ENCODE measurements at places on chromosomes 4 and X.

DNA sequence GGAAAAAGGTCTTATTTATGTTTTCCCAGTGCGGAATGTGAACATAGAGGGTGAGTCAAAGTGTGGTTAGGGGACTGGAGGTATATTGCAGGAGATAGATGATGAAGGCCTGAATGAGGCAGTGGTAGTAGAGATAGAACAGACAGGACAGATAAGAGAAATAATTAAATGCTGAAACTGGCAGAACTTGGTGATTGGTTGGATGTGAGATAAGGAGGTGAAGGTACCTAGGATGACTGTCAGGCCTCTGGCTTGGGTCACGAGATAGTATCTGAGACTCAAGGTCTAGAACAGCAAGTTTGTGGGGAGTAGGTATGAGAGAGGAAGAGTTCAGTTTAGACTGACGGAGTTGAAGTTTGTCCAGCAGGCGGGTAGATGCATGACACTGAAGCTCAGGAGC, 3.5 kb downstream of the MND1 start:
- DNase-seq: no peak

- DNase-seq: no peak
These were observed 2.1 kb upstream of the CLCN3 start for GRCh38 chr4:169618286-169618685.

GRCh38 chrX:8728932-8729535, 2.9 kb downstream of the ANOS1 start:
- no peak for DNase-seq

DNA sequence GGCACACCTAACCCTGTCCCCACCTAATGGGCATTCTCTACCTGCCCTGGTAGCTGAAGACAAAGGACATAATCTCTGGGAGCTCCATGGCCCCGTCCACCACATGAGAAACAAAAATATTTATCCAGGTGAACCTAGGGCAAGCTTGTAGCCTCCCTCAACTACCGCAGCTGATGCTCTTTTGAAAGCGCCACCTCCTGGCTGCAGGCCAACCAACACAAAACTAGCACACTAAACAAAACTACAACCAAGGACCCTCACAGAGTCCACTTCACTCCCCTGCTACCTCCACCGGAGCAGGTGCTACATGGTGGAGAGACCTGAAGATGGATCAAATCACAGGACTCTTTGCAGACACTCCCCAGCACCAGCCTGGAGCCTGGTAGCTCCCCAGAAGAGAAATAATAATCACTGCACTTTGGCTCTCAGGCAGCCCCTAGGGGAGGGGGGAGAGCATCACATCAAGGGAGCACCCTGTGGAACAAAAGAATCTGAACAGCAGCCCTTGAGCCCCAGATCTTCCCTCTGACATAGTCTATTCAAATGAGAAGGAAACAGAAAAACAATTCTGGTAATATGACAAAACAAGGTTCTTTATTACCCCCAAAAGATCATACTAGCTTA, 111.3 kb upstream of the ATP8A1 start:
- no peak for DNase-seq

GRCh38 chr4:188466001-188466400, 326.8 kb downstream of the TRIML1 start:
- no peak for DNase-seq

All from brain pericyte (primary cell).